ENCODE measurements at places on chromosomes 4 and X.

DNA sequence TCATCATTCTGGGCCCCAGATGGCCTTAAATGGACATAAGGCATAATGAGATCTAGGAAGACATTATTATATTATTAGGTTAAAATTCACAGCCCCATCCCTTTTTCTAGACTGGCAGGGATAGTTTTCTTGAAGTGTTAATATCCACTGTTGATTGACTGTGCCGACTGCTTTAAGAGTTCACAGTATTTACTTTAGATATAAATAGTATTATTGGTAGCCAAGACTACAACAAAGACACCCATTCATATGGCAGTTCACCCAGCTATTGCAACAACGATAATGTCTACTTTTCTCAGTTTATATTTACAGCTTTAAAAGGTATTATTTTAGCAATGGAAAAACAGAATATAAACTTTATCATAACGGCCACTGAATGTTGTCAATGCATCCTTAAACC lies 922.2 kb upstream of the POU3F4 start:
- no peak for DNase-seq

- DNase-seq, result no peak
These were observed 48.5 kb upstream of the CYSLTR1 start for GRCh38 chrX:78375894-78376293.

DNA sequence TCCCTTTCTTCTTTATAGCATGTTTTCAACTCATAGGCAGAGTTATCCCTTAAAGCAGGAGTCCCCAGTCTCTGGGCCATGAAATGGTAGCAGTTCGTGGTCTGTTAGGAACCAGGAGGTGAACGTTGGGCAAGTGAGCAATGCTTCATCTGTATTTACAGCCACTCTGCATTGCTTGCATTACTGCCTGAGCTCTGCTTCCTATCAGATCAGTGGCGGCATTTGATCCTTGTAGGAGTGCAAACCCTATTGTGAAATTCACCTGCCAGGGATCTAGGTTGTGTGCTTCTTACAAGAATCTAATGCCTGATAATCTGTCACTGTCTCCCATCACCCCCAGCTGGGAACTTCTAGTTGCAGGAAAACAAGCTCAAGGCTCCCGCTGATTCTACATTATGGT lies 39.8 kb downstream of the DTHD1 start:
- no peak for DNase-seq

- DNase-seq, result no peak
These were observed 72.0 kb upstream of the SMARCAD1 start for GRCh38 chr4:94135701-94136100.

GRCh38 chr4:8177552-8177951 lies 18.9 kb upstream of the ABLIM2 start:
- DNase-seq, result no peak

- no peak for DNase-seq
These were observed 47.4 kb upstream of the PTCHD1 start for GRCh38 chrX:23287191-23287725.

GRCh38 chrX:147912093-147912801 lies 528 bp downstream of the FMR1 start:
- DNase-seq, result peak; percentile 23

DNA sequence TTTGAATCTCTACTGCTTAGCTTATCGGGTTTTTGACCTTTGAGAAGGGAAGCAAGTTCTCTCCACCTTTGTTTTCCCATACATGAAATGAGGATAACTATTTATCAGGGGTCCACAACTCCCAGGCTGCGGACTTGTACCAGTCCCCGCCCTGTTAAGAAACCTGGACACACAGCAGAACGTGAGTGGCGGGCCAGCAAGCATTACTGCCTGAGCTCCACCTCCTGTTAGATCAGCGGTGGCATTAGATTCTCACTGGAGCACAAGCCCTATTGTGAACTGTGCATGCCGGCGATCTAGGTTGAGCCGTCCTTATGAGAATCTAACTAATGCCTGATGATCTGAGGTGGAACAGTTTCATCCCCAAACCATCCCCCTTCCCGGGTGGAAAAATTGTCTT lies 579.5 kb downstream of the GALNTL6 start:
- no peak for DNase-seq

GRCh38 chr4:16205298-16206164 lies 20.7 kb downstream of the TAPT1 start:
- DNase-seq, result peak; percentile 11

- no peak for DNase-seq
These were observed 136.2 kb upstream of the RASGEF1B start for GRCh38 chr4:81607950-81608349.

DNA sequence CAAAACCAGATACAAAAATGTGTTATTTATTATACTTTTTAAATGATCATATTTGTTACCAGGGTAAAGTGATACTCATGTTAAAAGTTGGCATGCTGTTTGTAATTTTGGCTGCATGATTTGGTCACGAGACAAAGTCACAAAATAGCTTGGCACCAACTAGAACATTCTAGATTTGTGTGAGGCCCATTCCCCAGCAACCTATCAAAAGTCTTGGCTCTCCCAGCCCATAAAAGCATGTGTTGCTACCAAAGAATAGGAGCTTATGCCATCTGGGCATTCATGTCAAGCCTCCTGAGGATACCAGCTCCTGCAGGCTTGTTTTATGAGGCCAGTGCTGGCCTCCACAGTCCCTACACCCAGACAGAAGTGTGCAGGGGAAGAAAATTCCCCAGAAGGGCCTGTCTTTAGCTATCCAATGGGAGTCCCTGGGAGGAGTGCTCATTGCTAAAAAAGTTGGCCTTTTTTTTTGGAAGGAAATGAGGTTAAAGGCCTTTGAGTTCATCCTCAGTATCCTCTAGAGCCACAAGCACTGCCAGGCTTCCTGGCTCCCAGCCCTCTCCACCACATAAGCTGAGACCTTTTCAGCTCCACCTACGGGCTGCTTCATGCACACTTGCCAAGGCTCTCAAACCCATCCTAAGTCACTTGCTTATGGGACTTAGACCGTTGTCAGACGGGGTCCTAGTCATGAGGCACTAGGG lies 211.9 kb upstream of the EOLA2 start:
- DNase-seq, result no peak

DNA sequence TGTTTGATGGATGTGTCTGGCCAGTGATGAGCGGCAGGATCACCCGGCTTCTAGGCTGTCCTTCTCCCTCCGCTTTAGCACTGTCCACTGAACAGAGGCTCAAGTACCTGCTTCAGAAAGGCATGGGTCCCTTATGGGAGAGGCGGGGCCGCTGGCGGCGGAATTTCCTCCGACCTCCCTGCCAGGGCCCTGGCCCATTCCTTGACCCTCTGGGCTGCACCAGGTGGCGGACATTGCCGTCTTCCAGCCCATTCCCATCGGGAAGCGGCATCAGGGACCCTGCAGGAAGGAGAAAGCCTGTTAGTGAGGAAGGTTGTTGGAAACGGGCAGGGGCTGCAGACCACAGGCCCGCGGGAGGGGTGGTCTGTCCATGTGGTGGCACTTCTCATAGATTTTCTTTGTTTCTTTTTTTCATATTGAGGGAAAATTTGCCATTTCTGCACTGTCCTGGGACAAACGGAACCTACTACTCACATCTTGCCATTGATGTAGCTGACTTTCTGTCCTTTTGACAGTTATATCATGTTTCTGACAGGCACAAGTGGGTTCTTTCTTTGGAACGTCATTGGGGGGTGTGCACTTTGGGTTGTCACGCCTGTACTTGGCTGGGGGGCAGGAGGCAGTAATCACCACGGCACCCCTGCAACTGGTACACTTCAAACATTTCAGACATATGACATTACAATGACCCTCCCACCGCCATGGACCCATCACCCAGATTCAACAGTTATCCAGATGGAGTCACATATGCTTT lies 6.1 kb downstream of the APLN start:
- DNase-seq, result no peak

- DNase-seq, result no peak
These were observed 334.9 kb downstream of the IL1RAPL1 start for GRCh38 chrX:28922106-28922505.

DNA sequence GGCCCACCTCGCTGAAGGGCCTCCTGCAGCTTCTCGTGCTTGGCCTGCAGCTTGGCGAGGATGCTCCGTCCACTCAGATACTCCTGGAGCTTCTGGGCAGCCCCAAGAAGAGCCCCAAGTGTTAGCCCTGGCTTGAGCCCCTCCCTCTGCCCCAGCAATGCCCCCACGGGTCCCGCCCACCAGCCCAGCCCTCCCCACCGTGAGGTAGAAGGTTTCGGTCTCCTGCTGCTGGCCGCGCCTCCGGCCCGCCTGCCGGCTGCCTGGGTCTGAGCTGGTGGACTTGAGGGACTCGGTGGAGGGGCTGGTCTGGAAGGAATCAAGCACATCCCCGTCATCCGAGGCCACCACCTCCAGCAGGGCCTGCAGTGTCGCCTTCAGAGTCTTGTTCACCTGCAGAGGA lies 8.7 kb downstream of the AVPR2 start:
- DNase-seq, result no peak

- no peak for DNase-seq
These were observed 395.8 kb downstream of the NAF1 start for GRCh38 chr4:162770761-162771490.

DNA sequence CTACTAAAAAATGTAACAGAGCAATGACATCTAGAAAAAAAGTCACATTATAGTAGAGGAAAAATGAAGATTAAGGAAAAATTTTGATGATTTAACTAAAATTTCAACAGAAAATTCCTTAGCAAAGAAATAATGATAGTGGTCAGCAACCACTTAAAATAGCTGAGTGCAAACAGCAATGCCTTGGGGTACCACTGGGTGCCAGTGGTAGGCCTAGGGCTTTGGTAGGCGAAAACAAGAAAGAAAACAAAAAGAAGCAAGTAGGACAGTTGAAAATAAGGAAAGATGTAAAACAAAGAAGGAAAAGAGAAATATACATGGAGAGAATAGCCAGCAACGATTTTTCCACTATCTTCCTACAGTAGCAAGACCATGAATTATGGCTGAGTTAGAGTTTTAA lies 313.5 kb upstream of the IRS4 start:
- no peak for DNase-seq

GRCh38 chrX:83495898-83496297 lies 12.2 kb upstream of the POU3F4 start:
- DNase-seq, result no peak

DNA sequence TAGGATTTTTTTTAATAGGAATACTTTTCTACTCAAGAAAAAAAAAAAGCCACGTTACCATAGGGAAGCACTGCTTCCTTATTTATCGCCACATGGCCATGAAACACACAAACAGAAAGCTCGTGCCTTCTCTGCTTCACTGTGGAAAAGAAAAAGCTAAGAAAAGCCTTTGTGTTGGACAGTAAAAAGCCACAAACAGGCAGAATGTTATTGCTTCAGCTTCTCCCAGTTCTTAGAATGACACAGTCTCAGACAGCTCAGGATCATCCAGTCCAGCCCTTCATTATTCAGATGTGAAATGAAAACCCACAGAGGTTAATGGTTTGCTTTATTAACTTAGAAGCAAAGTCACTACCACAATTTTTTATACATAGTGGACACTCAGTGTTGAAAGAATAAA lies 181.6 kb upstream of the NOCT start:
- DNase-seq, result no peak

GRCh38 chr4:83561381-83561780 lies 25.5 kb downstream of the GPAT3 start:
- DNase-seq, result peak; percentile 59

DNA sequence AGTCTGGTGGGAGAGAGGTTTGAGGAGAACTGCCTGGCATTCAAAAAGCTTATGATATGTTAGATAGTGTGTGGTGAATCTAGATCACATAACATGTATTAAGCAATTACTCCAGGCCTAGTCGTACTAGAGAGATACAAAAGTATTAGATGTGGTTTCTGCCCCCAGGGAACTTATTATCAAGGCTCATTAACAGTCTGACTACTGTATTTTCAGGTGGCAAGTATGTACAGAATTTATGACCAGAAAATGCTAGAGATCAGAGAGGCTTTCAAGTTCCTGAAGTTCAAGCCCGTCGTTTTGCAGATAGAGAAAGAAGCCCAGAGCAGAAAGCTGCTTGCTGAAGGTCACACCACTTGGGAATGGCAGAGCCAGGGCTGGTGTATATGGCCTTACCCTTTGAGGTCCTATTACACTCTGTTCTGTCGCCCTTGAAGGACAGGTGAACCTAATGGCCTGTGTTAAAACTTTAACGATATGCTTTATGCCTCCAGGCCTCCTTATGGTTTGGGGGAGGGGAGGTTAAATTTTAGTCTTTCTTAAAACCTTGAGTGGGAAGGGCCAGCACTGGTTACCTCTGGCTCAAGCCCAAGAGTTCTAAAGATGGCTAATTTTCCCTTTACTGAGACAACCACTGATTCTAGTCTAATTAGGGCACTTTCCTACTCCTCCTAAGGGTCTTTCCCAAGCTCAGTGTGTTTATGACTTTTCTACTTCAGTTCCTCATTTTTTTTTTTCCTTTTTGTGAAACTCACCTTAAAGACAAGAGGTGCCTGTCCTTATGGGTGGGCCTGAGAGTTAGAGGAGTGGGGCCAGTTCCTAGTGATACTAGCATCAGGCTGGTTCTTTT lies 19.9 kb downstream of the TMEM164 start:
- DNase-seq, result no peak

DNA sequence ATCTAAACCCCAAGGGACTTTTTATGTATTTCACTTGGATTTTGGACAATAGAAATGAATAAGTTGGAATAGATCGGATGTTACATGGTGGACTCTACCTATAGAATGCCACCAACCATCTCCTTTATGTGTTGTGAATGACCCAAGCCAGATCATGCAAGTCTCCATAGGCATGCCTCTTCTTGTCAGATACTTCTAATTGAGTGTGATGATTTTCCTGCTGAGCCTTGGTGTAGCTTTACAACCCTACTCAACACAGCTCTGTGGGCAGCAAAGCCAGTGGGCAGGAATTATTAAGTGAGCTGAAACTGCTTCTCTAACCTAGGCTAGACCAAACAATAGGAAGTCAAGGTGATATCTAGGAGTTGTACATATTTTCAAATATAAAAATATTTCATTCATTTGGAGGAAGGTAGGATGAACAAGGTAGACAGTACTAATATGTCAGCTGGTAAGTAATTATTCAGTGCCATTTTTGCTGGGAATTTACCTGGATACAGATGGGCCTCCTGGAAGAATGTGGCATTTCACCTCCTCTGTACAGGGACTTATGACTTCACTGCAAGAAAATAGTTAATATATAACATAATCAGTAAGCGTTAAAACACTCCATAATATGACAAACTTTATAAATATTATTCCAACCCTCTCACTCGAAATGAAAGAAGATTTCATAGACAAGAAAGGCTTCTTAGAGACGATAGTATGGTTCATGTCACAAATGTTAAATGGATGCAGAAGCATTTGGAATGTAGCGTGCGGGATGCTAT lies 298.0 kb upstream of the FAT1 start:
- no peak for DNase-seq

Data from AG08395 (cell line).